ENCODE measurements at places on chromosomes 7 and 10.

GRCh38 chr7:77455321-77455720, 39.2 kb upstream of the GSAP start:
- DNase-seq: no peak

DNA sequence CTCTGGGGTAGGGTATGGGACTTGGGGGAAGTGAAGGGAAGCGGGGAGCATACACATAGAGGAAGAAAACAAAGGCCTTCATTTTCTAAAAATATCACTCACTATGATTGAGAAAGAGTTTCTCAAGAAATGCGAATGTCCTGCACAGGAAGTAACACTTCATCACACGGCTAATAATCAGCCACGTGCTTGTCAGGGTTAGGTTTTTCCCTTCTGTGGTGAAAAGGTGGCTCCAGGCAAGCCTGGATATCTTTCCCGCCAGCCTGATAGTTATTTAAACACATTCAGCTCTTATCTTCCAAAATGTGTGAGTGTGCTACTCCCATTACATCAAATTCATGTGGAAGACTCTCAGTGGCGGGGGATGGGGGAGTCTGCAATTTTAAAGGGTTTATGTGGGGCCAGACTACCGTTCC, 166.4 kb upstream of the ADO start:
- no peak for DNase-seq

DNA sequence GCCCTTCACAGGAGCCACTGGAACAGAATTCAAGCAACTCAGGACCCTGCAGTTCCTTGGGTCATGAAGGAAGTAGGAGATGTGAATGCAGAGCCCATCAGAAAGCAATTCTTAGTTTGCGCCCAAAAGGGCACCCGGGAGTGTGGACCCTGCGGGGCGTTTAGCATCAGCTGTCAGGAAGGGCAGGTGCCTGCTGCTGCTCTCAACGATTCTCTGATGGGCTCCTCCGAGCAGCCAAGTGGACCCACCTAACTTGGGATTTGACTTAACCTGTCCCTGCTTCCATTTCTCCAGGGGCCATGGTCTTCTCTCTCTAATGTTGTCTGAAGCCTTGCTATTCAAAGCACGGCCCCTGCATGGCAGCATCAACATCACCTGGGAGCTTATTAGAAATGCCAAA, 17.1 kb downstream of the CPA5 start:
- DNase-seq: no peak

- DNase-seq: peak; percentile 27
These were observed 903 bp upstream of the KCNMA1 start for GRCh38 chr10:77638321-77639101.

DNA sequence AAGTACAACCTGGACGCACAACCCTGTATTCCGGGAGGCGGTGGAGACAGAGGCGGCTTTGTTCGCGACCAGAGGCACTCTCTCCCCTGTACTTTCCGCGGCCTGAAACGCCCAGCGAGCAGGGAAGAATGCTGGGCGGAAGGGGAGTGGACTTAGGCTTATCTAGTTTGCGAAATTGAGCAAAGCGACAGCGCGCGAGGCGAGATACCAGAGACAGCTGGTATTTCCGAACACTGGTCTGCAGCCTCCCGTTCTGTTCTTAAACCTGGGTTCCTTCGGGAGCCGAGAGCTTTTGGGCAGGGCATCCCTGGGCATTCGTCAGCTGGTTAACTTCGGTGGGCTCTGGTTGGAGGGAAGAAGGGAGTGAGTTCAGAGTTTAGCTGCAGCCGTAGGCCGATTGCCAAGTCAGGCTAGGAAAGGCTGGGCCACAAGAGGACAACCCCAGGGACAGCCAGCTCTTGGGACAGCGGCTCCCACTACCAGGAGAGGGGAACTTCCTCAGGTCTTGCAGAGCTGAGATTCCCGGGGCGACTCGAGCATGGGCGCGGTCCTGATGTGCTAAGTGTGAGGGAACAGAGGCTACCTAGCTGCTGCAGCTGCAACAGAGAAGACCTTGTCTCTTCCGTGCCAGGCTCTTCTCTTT, 3.9 kb downstream of the HMX3 start:
- DNase-seq: no peak

DNA sequence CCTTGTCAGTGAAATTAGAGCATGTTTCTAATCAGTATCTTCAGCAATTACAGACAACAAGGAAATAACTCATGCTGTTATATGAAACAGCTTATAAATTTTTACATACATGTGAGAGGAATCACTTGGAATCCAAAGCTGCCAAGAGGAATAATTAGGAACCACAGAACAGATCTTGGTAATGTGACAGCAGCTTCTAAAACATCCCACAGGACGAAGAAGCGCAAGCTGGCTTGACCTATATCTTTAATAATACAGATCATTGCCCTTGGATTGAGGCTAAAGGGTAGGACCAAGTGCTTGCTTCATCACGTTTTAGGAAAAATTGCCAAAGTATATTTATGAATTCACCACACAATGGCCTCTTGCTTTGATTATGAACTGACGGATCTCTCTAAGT, 869.8 kb downstream of the LRMDA start:
- DNase-seq: no peak

DNA sequence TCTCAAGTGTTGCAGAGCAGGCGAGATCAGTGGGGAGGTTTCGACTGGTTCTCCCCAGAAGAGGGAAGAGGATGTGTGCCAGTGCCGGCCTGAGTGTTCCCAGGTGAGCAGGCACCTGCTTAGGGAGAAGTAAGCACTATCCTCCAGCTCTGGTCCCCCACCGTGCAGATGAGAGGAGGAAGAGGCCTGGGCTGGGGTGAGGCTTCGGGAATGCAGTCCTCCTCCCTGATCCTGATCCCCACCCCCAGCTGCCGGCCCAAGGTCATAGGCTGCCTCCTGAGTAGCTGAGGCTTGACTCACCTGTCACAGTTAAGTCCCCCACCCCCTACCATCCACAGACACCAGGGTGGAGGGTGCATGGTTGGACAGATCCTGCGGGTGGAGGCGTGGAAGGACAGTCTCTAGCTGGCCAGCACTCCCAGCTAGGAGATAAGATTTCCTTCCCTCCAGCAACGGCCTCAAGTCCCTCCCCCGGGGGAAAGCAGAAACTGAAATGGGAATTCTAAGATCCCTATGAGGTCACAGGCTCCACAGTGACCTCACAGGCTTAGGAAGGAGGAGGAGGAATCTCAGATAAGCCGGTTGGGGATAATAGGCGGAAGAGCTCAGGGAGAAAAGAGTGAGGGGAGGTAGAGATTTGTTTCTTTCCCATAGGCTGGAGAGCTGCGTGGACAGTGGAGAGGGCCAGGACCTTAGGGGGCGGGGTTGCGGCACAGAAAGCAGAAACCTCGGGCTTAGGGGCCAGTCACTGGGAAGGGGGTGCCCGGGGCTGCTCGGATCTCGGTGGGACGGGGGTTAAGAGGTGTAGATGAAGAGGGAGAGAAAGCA, 1.0 kb downstream of the LRCH4 start:
- DNase-seq: no peak

DNA sequence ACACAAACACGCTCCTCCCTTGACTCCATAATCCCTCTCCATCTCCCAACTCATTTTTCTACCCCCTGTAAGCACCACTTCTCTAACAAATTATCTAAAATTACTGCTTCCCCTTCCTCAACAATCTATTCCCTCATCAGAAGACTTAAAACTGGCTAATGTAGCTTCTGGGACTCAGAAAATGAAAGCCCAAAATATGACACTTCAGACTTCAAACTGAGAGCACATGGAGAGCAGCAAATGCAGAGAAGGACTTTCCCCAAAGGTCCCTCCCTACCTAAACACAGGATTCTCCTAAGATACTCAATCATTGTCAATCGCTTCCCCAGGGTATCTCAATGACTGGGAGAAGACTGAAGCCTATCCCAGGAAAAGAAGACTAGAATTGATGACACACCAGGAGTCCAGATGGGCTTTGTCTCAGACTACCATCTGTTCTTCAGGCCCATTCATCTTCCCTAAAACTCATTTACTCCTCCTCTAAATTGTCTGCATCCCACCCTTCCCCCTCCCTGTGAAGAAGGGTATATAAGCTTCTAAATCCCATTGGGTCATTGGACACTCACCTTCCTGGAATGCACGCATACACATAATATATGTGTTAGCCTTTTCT, 39.2 kb downstream of the ST8SIA6 start:
- DNase-seq: no peak

- DNase-seq: peak; percentile 54
These were observed at the start of gene SH2B2 for GRCh38 chr7:102286237-102287110. TSS of gene SH2B2 (plus strand) at chr7:102286868. CDS start at chr7:102300551, 13,683 bp downstream.

- no peak for DNase-seq
These were observed 347.2 kb upstream of the TPK1 start for GRCh38 chr7:145183069-145183468.

GRCh38 chr7:110564246-110564645, 526.7 kb upstream of the LRRN3 start:
- DNase-seq: no peak

GRCh38 chr7:97973206-97973658, 16.8 kb downstream of the OCM2 start:
- peak; percentile 85 for DNase-seq

DNA sequence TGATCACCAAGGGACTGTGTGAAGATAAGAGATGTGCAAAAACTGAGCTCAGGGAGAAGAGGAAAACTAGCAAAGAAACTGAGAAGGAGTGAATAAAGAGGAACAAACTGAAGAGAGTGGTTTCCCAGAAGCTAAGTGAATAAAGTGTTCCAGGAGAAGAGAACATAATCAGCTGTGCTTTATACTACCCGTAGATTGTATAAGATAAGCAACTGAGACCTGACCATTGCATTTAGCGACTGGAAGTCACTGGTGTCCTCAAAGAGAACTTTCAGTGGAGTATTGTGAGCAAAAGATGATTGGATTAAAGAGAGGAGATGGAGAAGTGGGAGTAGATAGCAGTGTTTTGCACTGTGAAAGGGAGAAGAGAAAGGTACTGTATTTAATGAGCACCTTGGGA, 14.6 kb downstream of the PHTF2 start:
- DNase-seq: no peak

GRCh38 chr10:123156078-123156477, 1.9 kb downstream of the BUB3 start:
- DNase-seq: no peak

DNA sequence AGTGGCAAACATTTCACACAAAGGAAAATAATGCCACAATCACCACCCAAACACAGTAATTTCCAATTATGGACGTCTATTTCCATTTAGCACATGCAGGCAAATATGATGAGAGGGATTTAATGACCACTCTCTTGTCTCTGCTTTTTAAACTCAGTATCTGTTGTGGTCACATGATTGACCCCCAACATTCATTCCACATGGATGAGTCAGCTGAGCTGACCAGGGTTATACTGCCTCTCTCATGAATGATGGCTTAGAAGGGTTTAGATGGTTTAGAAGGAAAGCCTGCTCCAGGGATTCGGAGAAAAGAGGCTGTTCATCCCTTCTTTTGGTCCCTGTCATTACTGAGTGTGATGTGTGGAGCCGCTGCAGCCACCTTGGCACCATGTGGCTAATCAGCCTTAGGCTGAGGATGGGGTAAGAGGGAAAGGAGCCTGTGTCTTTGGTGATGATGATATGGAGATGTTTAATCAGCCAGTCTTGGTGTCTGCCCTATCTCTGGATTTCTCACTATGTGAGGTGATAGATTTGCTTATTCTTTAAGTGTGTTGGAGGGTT, 38.2 kb upstream of the JAKMIP3 start:
- DNase-seq: no peak

- no peak for DNase-seq
These were observed 64.2 kb upstream of the DNAJB6 start for GRCh38 chr7:157272351-157273207.

DNA sequence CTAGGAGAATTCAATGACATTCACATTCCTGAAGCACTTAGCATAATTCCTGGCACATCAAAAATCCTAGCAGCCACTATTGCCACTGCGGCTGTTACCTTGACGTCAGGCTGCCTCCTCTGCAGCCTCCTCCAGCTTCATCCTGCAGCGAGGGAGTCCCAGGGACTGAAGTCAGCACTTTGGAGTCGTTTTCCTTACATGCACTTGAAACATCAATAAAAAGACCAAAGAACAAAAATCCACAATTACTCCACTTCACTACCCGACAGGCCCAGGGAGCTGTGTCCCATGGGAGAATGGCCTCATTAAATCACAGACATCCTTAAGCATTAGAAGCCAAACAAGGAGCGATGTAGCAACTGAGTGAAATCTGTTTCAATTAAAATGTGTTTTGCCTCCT, 48.6 kb upstream of the NANOS1 start:
- no peak for DNase-seq

DNA sequence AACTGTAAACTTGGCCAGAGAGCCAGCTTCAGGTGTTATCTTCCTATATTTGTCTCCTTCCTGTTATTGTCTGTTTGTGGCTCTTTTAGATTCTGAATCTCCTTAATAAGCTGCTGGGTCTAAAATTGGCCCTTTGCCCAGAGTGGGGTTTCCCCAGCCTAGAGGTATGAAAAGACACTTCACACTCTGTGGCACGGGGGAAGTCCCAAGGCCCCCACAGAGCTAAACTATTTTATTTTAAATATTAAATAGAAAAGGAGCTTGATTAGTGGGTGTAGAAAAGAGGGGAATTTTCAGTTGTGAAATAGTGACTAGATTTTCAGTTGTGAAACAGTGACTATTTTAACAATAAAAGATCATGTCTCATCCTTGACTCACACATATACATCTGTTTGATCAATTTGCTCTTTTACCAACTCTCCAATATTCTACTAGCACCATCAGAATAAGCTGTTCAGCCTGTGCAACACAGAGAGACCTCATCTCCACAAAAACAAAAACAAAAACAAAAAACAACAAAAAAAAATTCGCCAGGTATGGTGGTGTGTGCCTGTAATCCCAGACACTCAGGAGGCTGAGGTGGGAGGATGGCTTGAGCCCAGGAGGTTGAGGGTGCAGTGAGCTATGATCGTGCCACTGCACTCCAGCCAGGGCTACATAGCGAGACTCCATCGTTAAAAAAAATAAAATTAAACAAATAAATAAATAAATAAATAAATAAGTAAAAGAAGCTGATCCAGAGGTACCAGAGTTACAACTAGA, 24.9 kb upstream of the ADO start:
- no peak for DNase-seq

DNA sequence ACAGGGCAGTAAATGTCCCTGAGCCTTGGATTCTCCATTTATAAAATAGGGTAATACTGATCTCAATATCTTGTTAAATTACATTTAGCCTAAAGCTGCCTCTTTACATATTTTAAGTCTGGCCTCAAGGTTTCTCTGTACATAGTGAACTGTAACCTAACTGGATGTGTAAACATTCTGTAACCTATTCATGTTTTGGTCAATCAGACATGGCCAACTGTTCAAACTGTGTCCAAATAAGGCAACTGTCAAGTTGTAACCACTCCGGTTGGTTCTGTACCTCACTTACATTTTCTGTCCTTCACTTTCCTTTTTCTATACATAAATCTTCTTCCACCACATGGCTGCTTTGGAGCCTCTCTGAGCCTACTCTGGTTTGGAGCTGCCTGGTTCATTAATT, 107.1 kb upstream of the ITGB1 start:
- DNase-seq: no peak

- DNase-seq: no peak
These were observed 30.6 kb downstream of the RASGEF1A start for GRCh38 chr10:43236176-43236850.

DNA sequence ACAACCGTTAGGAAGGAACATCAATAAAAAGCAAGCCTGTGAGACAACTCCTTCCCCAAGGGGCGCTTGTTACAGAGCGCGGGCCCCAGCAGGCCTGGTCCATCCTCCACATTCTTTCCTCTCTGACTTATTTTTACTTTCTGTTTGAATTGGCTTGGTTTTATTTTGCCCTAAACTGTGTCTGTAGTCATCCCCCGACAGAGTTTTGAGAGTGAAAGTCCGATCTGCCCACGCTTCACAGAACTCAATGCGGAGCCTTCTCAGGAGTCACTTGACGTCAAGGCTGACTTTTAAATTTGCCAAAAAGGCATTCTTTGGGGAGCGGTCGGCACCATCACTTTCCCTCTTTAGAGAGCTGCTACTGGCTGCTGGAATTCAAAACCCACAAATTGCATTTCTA, 150.1 kb upstream of the KLF6 start:
- DNase-seq: no peak

Measured in NCI-H2081 (cell line).